ENCODE measurements at places on chromosomes 5 and 9.

GRCh38 chr9:126693428-126693944 is 79.8 kb downstream of the LMX1B start:
- no peak for DNase-seq

GRCh38 chr9:77475641-77476473 is 172.3 kb downstream of the GNA14 start:
- no peak for DNase-seq

- no peak for DNase-seq
Measured at GRCh38 chr9:33178972-33179697, 12.0 kb upstream of the B4GALT1 start.

GRCh38 chr5:139180850-139181249 is 17.3 kb downstream of the SIL1 start:
- no peak for DNase-seq

GRCh38 chr9:22700171-22700570 is 253.5 kb downstream of the DMRTA1 start:
- DNase-seq = no peak

- no peak for DNase-seq
Measured at GRCh38 chr9:137247135-137247915, 3.8 kb upstream of the STPG3 start.

GRCh38 chr9:116020801-116021200 is 132.8 kb upstream of the PAPPA start:
- no peak for DNase-seq

- no peak for DNase-seq
Measured at GRCh38 chr5:38642189-38642911, 85.9 kb upstream of the LIFR start.

- DNase-seq = no peak
Measured at GRCh38 chr9:118459913-118460312, 755.7 kb downstream of the TLR4 start.

- DNase-seq = no peak
Measured at GRCh38 chr5:127183332-127183731, 107.3 kb upstream of the MEGF10 start.

GRCh38 chr5:8897316-8897715 is 648.6 kb downstream of the SEMA5A start:
- no peak for DNase-seq

- DNase-seq = no peak
Measured at GRCh38 chr9:131623655-131624330, 78.5 kb downstream of the PRRT1B start.

DNA sequence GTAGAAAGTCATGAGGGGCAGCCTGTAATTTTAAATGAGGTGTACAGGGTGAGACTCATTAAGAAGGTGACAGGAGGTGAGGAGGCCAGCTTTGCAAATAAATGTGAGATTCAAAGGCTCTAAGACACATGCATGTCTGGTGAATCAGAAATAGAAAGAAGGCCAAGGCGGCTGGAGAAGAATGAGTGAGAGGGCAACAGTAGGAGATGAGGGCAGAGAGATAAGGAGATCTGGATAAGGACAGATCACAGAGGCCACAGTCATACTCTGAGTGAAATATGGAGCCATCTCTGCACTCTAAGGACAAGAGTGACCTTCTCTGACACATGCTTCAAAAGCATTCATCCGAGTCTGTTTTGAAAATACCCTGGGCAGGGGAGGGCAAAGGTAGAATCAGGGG is 90.7 kb downstream of the RAD23B start:
- DNase-seq = no peak

GRCh38 chr5:15573590-15573989 is 73.6 kb downstream of the FBXL7 start:
- no peak for DNase-seq

GRCh38 chr5:50320131-50320749 is 120.8 kb downstream of the EMB start:
- DNase-seq = no peak

GRCh38 chr5:175738126-175738525 is 80.3 kb downstream of the HRH2 start:
- no peak for DNase-seq

GRCh38 chr9:86580688-86581087 is 226.5 kb upstream of the TUT7 start:
- DNase-seq = no peak

DNA sequence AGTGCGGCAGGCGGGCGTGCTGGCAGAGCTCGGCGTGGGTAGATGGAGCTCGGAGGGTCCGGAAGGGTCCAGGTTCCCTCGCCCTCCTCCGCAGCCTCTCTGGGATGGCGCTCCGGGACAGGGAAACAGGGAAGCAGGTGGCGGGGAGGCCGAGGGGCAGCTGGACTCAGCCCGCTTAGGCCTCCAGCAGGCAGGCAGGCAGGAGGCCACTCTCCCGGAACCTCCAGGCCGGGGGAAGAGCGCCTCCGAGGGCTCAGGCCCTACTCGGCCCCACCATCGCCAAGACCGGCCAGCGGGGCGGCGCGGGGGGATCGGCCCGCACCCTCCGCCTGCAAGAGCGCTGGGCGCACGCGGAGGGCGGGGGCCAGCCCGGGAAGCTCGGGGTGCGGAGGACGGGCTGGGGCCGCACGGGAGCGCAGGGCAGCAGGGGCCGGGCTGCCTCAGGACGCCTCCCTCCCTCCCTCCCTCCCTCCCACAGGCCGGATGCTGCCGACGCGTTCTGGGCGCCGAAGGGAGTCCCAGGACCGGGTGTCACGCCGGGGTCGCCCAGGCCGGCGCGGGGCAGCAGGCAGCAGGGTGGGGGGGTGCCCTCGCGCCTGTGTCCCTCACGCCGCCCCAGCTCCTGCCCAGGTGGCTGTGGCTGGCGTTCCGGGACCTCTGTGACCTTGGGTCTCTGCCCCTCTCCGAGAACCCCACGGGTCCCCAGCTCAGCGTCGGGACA is 977 bp downstream of the MGAT4B start:
- DNase-seq = no peak

All from SHP77 treated with DMSO at 0.1 percent for 48 hours (cell line).